IPS DF 19.7 (cell line): ENCODE measurements at places on chromosomes 13 and 19.

GRCh38 chr13:60629158-60629557 is 232.1 kb downstream of the TDRD3 start:
- DNase-seq: no peak

DNA sequence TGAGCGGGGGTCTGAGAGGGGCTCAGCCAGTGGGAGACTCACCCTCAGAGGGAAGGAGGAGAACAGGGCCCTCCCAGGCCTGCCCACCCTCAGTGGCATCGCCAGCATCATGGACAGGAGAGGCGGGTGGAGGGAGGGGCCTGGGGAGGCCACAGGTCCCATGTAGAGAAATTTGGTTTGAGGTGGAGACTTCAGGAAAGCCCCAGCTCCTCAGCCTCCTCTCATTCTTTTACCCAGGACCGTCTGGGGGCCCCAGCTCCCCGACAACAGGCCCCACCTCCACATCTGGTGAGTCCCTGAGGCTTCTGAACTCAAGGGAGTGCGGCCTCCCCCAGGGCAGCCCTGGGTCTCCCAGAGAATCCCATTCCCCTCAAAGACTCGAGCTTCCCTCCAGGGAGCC is 3.1 kb downstream of the LILRB1 start:
- no peak for DNase-seq

- no peak for DNase-seq
These were observed 3.3 kb downstream of the REX1BD start for GRCh38 chr19:18591735-18592385.

- no peak for DNase-seq
These were observed 198.0 kb upstream of the HTR2A start for GRCh38 chr13:47094734-47095434.

DNA sequence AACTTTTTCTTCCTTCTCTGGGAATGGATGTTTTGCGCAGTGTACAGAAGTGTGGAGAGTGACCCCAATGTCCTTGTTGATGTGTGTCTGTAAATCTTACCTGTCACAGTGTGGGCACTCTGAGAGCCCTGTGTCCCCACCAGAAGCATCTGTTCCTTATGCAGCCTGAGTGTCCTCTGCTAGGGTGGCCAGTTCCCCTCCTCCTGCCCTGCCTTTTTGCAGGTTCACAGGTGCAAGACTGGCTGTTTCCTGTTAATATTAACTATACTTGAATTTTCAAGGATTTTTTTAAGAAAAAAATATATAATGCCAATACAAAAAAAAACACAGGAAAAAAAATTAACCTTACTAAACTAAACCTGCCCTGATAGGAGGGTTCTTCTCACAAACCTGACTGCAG is 12.0 kb upstream of the GRAMD1A start:
- DNase-seq: no peak

- no peak for DNase-seq
These were observed 440.5 kb downstream of the OXGR1 start for GRCh38 chr13:96553796-96554195.

DNA sequence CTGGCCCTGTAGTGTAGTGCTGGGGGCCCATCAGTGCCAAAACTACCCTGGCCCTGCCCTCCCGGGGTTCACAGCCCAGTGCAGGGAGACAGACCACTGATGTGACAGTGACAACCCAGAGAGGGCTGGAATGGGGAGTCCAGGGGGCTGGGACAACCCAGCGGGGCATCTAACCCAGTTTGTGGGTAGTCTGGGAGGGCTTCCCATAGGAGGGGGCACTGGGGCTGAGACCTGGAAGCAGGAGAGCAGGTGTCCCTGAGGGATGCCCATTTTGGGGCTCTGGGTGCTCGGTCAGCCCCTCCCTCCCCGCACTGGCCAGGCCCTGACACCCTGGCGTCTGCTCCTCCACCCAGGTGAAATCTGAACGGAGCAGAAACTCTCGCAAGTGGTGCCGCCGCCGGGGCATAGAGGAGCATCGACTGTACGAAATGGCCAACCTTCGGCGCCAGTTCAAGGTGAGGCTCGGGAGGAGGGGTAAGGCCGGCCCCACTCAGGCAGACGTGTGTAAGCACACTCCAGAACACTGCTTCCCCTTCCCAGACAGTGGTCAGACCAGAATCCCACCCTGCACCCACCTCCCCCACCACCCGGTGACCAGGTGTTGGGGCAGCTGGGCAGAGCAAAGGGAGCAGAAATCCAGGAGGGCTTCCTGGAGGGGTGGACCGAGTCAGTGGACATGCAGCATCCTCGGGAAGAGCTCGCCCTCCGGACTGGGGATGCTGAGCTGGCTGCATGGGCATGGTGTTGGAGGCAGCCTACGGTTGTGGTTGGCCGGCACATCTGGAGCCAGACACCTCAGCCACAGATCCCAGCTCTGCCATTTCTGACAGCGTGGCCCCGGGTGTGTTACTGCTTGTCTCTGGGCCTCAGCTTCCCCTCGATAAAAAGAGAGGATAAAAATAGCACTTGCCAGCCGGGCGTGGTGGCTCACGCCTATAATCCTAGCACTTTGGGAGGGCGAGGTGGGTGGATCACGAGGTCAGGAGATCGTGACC is 24.4 kb downstream of the DHX34 start:
- DNase-seq: no peak

GRCh38 chr13:40120288-40120687 is 464.8 kb downstream of the COG6 start:
- no peak for DNase-seq

- no peak for DNase-seq
These were observed 199.8 kb downstream of the DNAJC15 start for GRCh38 chr13:43223216-43223615.

GRCh38 chr19:1295169-1296012 is 9.7 kb downstream of the EFNA2 start:
- DNase-seq: no peak

DNA sequence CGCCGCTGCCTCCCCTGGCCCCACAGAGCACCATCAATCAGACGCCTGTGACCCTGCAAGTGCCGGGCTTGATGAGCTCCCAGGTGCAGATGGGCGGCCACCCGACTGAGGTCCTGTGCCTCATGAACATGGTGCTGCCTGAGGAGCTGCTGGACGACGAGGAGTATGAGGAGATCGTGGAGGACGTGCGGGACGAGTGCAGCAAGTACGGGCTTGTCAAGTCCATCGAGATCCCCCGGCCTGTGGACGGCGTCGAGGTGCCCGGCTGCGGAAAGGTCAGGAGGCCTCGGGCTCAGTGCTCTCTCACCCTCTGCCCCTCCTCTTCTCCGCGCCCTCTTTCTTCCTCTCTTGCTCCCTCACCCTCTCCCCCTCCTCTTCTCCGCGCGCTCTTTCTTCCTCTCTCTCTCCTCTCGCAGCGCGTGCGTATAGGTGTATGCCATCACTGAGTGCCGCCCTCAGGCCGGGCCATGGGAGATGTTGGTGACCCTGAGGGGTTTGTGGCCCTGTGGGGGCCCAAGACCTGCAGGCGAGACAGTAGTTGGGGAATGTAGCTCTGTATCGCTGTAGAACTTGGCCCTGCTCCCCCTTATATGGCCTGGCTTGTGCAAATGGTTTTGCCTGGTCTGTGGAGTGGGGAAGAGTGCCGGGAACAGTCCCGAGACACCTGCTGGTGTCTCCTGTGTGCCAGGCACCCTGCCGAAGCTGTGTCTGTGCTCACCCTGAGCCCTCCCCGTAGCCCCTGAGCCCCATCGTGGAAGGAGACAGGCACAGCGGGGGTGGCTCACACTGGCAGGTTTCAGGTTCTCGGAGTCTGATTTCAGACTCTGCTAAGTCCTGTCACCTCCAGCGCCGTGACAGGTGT is 5.4 kb upstream of the EPN1 start:
- DNase-seq: no peak

DNA sequence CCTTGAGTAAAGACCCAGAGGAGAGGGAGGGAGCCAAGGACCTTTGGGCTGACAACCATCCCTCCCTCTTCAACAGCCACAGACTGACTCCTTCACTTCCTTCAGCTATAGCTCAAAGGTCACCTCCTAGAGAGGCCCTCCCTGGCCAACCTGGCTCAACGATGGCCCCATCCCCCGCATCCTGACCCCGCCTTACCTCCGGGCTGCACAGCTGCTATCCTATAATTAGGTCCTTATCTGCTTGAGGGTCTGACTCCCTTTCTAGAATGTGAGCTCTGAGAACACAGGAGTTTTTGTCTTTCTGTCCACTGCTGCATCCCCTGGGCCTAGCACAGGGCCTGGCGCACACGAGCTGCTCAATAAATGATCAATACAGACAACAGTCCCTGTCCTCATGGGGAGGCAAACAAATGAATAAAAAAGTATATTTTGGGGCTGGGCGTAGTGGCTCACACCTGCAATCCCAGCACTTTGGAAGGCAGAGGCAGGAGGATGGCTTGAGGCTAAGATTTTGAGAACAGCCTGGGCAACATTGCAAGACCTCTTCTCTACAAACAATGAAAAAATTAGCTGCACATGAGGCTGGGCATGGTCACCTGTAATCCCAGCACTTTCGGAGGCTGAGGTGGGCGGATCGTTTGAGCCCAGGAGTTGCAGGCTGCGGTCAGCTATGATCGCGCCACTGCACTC is 6.6 kb upstream of the LGALS4 start:
- no peak for DNase-seq

GRCh38 chr13:76756451-76756850 is 129.8 kb downstream of the KCTD12 start:
- DNase-seq: no peak

DNA sequence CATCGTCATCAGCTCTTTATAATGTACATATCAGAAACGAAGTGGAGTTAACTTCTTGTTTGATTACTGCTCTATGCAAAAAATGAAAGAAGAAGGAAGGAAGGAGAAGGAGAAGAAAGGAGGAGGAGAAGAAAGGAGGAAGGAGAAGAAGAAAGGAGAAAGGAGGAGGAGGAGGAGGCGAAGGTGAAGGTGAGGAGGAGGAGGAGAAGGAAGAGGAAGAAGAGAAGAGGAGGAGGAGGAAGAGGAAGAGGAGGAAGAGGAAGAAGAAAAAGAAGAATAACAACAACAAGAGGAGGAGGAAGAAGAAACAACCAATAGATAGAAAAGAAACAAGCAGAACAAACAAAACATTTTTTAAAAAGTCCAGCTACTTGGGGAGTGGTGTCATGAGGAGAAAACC is 13.1 kb downstream of the NUFIP1 start:
- DNase-seq: no peak

- DNase-seq: no peak
These were observed 624 bp downstream of the CTXN1 start for GRCh38 chr19:7925171-7925851.

GRCh38 chr19:51259348-51260245 is 8.7 kb downstream of the SIGLECL1 start:
- no peak for DNase-seq

DNA sequence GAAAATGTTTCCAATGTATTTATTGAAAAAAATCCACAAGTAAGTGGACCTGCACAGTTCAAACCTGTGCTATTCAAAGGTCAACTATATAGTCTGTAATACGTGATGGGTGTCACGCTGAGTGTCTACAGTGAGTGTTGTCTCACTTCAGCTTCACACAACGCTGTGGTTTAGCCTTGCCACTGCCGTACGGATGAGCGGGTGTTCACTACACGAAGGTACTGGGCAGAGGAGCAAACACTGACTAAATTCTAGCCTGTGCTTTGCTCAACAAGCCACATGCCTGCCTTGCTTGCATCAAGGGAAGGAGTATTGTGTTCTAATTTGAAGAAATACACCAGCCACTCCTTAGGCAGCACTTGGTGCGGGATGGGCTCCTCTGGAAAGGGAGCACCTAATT is 3.4 kb upstream of the FFAR3 start:
- DNase-seq: no peak

DNA sequence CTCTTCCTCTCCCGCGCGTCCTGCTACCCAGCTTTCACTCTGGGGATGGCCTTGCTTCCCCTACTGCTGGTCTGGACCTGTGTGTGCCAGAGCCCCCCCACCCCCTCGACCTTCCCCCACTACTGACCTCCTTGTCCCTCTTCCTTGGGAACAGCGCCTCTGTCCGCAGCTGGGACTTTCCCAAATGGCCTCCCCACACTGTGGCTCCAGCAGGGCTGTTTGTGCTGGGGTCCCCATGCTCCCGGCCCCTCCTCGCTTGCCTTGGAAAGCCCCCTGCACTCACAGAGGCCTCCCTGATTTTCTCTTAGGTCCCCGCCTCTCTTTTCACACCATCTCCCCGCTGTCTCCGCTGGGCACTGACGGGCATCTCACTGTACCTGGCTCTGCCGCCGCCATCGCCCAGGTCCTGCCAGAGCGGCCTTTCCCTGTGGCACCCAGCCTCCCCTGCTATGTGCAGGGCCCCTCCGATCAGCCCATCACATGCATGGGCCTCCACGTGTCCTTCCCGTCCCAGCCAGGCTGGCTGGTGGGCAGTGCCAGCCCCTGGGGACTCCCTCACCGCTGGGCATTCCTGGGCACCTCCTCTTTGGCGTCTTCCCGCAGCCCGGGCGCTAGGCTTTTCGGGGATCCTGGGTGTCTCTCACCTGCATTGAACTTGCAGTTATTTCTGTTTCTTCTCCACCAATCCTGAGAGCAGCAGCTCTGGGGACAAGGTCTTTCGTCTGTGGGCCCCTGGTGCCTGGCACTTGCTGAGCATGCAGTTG is 118.7 kb downstream of the ATP11A start:
- no peak for DNase-seq

DNA sequence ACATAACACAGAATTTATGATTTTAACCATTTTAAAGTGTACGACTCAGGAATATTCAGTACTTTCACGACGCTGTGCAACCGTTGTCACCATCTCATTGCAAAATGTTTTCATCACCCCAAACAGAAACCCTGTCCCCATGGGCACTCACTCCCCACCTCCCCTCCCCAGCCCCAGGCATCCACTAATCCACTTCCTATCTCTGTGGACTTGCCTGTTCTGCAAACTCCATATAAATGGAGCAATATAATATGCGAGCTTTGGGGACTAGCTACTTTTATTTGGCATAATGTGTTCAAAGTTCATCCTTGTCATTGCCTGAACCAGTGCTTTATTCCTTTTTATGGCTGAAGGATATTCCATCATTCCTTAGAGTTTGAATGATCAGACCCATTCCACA is 7.3 kb upstream of the INSR start:
- DNase-seq: no peak

- no peak for DNase-seq
These were observed 432.2 kb downstream of the OLFM4 start for GRCh38 chr13:53460796-53461195.

DNA sequence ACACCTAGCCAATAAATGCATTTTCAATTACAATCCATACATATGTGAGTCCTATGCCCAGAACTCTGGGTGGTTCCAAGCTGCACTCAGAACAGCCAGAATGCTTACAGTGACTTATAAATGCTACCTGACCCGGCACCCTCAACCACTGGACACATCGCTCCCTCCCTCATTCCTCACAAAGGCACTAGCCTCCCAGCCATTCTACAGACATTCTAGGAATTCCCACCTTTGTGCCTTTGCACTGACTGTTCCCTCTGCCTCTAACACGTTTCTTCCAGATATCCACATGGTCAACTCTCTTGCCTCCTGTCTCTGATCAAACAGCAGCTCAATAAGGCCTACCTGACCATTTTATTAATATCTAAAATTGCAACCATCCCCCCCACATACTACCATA is 99.9 kb downstream of the LHFPL6 start:
- no peak for DNase-seq

GRCh38 chr13:94351292-94351990 is 128.0 kb downstream of the DCT start:
- DNase-seq: no peak
